ENCODE measurements at places on chromosomes 3 and 15.

DNA sequence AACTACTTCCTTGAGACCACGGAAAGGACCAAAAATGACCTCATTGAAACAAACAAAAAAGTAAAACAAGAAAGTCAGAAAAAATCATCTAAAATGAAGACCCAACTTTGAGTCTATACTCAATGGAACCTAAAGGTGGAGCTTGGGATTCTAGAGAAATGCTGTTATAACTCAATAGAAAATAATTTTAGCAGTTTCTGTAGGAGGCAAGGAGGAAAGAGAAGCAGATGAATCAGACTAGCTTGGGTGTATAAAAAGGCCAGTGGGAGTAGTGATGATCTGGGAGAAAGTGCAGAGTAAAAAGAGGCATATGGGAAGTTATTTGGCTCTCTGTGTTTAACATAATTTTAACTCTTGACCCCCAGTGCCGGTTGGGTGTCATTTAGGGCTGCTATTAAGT is 94.4 kb downstream of the TMCO5A start:
- no peak for DNase-seq

DNA sequence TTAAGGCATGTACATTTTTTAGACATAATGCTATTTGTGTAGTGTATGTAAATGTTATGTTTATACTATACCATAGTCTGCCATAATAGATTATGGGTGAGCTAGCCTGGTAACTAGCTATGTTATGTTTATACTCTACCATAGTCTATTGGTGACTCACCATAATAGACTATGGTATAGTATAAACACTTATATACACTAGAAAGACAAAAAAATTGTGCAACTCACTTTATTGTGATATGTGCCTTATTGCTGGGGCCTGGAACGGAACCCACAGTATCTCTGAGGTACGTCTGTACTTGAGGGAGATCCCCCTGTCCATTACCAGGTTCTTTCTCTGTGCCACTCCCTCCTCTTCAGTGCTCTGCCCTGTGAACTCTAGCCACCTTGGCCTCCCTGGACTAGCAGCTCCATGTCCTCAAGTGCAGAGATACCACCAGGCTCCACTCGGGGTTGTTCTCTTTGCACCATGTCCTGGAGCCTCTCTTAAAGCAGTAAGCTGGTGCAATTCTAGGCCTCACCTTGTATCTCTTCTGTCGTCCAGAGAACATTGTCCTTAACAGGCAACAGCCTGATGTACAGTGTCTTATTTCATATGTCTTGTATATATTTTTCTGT is 60.8 kb upstream of the PXYLP1 start:
- no peak for DNase-seq

- DNase-seq = no peak
Observed at GRCh38 chr3:150141790-150142326, 171.2 kb upstream of the PFN2 start.

DNA sequence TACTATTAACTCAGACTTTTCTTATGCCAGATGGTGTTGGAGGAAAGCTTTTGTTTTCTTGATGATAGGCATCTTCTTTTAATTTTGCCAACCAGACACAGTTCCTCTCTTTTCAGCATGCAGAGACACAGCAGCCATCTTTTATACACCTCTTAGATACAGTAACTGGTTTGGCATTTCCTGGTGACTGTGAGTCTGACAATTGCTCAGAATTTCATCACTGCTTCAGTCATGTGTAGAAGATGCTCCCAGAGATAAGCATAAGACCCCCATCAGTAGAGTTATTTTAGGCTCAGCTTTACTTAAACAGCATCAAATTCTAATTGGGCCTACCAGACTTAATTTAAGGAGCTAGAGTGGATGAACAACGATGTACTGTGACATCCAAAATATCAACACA is 779.0 kb downstream of the SQOR start:
- no peak for DNase-seq

DNA sequence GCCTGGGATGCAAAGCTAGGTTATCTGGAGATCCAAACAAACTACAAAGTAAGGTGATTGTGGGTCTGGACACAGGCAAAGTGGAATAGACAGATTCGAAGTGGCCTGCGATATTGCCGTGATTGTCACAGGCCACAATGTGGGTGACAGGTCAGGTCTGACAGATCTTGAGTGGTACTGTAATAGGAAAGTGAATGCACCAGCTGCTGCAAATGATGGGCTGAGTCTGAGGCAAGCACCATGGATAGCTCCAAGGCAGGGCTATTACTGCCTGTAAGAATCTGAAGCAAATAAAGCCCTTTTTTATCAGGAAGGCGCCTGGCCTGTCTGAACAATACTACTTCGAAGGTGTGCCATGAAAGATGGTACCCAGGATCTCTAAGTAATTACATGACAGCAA is 10.0 kb downstream of the ARMC8 start:
- DNase-seq = no peak
